Common myeloid progenitor, CD34-positive (primary cell): ENCODE measurements at places on chromosomes 7 and 10.

- DNase-seq = no peak
Measured at GRCh38 chr10:104076743-104077160, 8.9 kb downstream of the COL17A1 start.

- DNase-seq = no peak
Measured at GRCh38 chr7:20519645-20520044, 95.8 kb upstream of the ABCB5 start.

GRCh38 chr7:132519936-132520335 lies 56.3 kb downstream of the PLXNA4 start:
- no peak for DNase-seq

DNA sequence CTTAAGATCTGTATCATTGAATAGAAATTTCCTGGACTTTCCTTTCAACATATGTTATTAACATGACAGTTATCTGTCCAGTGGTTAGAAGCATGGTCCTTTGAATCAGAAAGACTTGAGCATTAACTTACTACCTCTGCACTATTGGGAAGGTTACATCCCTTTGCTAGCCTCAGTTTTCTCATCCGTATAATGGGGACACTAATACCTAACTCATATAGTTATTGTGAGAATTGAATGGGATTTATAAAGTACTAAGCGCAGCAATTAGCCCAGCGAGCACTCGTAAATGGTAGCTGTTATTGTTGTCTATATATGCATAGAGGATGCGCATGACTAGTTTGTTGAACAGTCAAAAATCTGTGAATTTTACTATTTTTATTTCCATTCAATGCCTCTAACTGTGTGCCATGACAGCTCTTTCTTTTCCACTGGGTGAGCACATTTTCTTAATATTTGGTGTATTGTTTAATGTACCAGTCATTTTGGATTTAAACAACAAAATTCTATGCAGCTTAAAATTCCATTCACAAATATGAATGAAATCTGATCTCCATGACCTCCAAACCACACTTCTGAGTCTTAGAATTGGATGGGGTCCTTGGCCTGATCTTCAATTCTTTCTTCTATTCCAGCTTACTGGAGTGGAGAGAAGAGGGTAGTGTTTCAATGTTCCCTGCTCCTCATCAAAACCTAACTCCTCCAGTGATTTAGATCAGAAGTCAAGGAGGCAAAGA lies 65.0 kb downstream of the CACNB2 start:
- no peak for DNase-seq

DNA sequence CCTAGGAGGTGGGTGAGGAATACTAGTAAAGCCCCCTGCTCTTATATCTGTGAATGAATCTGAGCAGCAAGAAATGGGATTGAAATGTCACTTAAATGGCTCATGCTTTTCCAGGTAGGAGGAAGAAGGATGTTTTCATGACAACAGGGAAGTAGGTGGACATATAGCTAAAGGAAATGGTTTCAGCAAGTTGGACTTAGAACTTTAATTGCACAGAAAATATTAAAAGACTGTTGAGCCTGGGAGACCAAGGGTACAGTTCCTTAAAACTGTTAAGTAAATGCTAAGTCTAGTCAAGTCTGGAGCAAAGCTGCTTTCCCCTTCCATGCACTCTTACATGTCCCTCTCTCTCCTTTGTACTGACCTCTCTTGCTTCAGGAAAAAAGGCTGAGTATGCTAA lies 301.3 kb downstream of the HGF start:
- no peak for DNase-seq

DNA sequence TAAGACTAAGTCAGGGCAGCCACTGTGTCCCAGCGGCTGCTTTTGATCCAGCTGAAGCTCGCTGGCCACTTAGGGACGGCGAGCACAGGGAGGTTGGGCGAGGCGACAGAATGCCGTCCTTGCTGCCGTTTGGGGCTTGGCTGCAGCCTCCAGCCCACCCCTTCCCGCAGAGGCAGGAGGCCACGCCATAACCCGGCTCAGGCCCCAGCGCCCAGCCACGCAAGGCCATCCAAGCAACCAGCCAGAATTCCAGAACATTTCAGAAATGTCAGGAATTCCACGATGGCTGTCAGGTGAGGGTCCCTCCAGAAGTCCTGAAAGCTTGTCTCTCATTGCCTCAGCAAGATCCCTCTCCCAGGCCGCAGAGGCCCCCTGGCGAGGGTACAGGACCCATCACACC lies 479.1 kb upstream of the FOXK1 start:
- no peak for DNase-seq

DNA sequence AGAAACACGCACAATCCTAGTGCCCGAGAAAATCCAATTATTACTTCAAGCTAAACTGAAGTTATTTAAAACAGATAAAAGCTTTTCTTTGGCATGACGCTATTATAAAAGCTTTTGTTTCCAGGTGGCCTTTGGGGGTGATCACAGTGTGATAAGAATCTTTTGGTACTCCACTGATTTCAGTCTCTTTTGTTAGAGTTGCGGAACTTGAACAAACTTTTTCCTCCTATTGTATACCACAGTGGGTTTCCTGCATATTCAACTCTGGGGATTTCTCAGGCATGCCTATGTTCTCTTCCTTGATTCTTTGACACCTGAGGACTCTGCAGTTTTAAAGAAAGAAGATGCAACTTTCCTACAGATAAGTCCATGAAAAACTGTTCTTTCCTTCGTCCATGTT lies 99.7 kb upstream of the PITRM1 start:
- no peak for DNase-seq

DNA sequence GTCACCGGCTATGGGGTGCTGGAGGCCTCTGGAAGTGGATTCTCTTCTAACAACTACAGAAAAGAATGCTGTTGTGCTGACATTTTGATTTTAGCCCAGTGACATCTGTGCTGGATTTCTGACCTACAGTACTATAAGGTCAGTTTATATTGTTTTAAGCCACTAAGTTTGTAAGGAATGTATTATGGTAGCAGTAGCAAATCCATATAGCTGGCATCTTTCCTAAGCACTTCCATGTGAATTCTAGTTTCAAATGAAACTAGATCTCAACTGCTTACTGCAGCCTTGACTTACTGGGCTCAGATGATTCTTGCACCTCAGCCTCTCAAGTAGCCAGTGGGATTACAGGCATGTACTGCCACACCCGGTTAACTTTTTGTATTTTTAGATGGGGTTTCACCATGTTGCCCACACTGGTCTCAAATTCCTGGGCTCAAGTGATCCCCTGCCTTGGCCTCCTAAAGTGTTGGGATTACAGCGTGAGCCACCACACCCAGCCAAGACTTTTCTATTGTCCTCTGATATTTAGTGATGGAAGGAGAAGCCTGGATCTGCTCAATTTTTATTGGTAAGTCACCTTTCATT lies 414.0 kb downstream of the PHTF2 start:
- no peak for DNase-seq

DNA sequence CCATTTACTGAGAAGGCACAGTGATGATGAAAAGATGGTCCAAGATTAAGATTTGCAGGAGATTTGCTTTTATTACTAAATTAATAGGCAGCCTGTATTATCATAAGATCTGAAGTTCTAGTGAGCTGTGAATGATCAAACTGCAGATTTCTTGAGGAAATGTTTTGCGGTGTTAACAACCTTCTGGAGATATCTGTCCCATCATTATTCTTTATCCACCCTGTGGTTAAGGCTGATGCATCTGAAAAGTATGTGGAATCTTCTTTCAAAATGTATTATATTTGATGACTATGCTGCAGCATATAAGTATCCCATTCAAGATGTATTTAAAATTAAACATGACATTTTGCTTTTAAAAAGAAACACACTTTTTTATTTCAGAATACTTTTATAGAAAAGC lies 150.3 kb downstream of the POLR1F start:
- no peak for DNase-seq

DNA sequence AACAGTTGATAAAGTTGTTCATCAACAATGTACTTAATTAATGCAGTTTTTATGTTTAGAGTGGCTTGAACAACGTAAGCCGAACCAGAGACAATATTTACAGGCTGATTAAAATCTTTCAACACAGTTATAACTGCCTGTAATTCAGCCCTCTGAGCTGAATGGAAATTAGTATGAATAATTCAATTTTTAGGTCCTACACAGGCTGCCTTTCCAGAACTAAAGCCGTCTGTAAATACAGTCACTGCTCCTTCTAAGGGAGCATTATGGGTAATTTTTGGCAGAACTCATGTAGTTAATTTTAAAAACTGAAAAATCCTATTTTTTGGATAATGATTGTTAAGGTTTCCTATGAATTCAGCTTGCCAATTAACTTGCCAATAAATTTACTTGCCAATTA lies 2.6 kb upstream of the GIMAP4 start:
- no peak for DNase-seq

GRCh38 chr10:127073666-127074065 lies 122.7 kb downstream of the INSYN2A start:
- DNase-seq = no peak

GRCh38 chr10:79244841-79245504 lies 102.3 kb upstream of the PPIF start:
- peak; percentile 78 for DNase-seq

DNA sequence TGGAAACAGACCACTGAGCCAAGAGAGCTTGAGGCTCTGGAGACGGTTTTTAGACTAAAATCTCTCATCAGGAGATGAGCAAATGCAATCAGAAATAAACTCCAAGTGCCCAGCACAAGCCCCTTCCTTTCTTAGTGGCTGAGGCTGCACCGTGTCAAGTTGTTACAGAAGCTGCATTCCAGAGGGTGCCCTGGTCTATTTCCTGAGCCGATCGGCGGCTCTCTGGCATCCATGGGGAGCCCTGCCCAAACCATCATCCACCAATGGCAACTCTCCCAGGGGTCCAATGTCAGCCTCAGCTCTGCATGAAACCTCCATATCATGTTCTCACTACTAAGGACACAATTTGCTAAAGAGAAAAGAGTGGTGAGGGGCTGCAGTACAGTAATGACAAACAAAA lies 89.6 kb downstream of the SVIL start:
- no peak for DNase-seq

DNA sequence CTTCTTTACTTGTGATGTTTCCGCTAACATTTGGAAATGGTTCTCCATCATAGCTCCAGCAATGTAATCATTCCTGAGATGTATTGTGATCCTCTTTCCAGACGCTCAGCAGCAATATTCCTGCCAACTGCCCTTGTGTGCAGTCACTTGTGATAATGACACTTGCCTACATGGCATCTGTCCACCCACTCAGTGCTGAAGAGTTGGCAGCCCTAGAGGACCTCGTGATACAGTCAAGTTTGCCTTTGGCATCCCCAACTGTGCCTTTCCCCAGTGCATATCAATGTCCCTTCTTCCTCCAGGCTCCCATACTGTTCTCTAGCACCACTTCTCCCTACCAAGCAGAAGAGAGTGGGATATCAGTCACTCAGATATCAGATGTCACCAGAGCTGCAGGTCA lies 64.9 kb downstream of the MYOF start:
- DNase-seq = peak; percentile 23

DNA sequence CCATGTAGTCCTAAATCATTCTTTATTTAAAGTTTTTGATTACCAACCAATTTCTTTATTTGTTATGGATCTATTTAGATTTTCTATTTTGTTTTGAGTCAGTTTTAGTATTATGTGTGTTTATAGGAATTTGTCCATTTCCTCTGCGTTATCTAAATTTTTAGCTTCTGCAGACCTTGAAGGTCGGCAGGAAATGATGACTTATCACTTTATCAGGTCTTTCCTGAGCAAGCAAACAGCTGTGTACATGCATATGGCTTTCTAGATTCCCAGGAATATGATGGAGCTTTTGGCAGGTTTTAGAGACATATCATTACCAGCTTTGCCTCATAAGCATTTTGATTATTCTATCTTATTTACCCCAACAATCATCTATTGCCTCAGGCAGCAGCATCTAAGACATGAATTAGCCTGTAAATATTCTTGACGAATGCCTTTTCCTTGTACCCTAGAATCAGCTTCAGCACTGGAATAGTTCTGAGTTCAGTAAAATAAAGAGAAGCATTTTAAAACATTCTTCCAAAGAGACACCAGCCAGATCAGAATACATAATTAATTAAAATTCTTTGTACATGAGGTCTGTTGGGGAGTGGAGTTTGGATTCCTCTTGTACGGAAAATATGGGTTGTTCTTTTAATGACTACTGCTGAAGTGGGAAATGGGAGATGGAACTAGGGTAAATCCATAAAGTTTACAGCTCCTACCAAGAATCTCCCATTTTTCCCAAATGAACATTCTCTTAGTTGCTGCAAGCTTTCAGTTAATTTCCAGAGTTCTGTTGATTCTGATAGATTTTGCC lies 408.8 kb upstream of the SEMA3C start:
- peak; percentile 1 for DNase-seq

GRCh38 chr7:13627455-13627854 lies 362.0 kb downstream of the ETV1 start:
- no peak for DNase-seq

DNA sequence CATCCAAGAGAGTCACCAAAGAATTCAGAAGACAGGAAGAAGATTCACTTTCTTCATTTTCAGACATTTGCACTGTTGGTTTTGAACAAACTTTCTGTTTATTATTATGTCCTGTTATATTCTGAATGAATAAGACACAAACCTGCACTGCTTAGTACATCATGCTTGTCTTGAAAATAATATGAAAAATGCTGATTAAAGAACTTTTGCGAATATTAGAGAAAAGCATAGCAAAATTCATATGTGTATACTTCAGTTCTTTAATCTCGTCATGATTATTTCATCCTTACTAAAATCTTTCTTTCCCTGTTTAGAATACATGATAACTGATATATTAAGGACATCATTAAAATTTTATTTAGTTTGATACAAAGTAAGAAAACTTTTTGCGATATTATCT lies 504.1 kb downstream of the POM121L12 start:
- DNase-seq = no peak

DNA sequence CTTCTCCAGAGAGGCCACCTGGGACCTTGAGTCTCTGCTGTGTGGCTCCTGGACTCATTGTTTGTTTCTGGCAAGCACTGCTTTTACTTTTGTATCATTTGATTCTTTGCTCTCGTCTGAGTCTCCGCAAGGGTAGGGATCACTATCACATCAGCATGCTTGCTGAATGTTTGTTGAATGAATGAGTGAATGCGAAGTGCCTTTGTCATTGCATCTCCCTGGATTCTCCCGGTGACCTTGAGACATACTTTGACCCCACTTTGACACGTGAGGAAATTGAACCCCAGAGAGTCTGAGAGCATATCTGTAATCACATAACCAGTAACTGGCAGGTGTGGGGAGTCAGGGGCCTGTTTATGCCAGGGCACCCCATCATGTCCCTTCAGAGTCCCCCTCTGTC lies 92.8 kb downstream of the ZMIZ1 start:
- DNase-seq = no peak

- peak; percentile 79 for DNase-seq
Measured at GRCh38 chr10:110600487-110601101, 33.1 kb downstream of the SMC3 start.
